Thoracic aorta (tissue), 2 donors: ENCODE measurements at places on chromosomes 4 and X. TPM values are rescaled to one million over a fixed set of nuclear protein-coding genes. Genes with fewer than 3 reads are reported as not detected.

DNA sequence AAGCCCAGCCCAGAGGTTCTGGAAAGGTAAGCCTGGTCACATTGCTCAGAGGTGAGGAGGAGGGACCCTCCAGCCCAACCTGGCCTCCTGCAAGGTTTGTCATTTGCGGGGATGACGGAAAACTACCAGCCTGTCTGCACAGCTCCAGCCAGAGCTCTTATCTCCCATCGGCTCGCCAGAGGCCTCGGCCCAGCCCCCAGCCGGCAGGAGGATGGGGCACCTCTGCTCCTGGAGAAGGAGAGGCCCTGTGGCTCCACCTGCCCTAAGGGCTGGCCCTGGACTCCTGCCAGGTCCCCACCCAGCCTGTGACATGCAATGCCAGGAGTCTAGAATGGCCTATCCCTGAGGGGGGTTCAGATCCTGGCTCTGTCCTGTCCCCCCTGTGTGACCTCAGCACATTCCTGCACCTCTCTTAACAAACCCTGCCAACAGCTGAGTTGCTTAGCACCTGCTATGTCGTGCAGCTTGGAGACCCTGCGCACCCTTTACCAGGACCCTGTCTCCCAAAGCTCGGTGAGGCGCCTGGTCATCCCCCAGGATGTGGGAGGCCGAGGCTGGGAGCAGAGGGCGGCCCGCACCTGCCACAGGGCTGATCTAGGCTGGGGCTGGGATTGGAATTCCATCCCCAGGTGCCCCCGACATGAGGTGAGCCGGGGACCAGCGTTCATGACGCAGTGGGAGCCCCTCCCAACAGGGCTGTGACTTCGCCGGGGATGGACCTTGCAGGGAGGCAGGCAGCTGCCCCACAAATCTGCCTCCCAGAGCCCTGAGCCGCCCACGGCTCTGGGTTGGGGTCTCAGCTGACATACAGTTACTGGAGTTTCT lies 14.4 kb downstream of the ADRA2C start:
- DNase-seq = no peak
- H3K27me3 ChIP-seq = no peaks in the 10 kb centered on the region
- no peak overlapping the region for H3K27ac ChIP-seq
- no peaks in the 10 kb centered on the region for H3K36me3 ChIP-seq

TCEAL8 gene
- 58.4 TPM for total RNA-seq

DNAAF6 gene
- total RNA-seq = not detected

ETNPPL gene
- not detected for total RNA-seq

DNA sequence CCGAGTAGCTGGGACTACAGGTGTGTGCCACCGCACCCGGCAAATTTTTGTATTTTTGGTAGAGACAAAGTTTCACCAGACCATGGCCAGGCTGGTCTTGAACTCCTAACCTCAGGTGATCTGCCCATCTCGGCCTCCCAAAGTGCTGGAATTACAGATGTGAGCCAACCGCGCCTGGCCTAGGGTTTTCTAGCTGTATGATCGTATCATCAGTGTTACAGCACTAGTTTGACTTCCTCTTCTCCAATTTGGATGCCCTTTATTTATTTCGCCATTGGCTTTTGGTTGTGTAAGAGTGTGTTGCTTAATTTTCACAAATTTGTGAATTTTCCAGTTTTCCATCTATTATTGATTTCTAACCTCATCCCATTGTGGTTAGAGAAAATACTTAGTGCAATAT lies 5.2 kb downstream of the TKTL1 start:
- no peaks in the 10 kb centered on the region for H3K4me1 ChIP-seq
- no peak overlapping the region for H3K4me3 ChIP-seq
- no peaks in the 10 kb centered on the region for H3K27me3 ChIP-seq
- no peak overlapping the region for H3K27ac ChIP-seq

DNA sequence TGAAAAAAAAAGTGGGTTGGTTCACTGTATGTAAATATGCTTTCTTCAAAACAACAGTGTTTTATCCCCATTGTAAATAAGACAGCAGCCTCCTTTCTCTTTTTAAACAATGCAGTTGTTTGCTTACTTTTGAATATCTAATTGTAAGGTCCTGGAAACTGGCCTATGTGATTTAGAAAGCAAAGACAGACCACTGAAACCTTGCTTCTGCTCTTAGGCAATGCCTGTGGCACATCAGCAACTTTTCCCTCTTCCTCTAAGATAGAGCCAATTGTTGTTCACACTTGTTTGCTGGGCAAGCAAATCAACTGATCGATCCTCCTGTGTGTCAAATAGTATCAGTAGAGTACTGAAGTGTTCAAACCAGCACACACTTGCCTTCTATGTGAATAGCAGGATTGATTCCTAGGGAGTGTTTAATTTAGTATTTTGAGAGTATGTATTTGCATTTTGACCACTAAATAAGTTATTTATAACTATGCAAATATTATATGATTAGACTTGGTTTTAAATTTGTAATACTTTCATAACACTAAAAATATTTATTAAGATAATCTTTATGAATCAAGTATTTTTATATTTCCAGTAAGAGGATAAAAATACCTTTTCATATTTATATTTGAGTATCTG lies 55.4 kb upstream of the GRPR start:
- H3K4me3 ChIP-seq = no peak overlapping the region
- no peaks in the 10 kb centered on the region for H3K4me1 ChIP-seq
- DNase-seq = no peak
- H3K36me3 ChIP-seq = no peaks in the 10 kb centered on the region
- no peak overlapping the region for H3K27ac ChIP-seq

- no peaks in the 10 kb centered on the region for H3K36me3 ChIP-seq
- H3K4me1 ChIP-seq = no peaks in the 10 kb centered on the region
- no peak overlapping the region for H3K27ac ChIP-seq
- H3K27me3 ChIP-seq = no peaks in the 10 kb centered on the region
- DNase-seq = no peak
Measured at GRCh38 chr4:96602661-96603060, 762.8 kb downstream of the PDHA2 start.

GATA1 gene
- total RNA-seq = 1.4 TPM

UNC5C gene
- 10.0 TPM for total RNA-seq
